ENCODE measurements at places on chromosomes 7 and 10.

DNA sequence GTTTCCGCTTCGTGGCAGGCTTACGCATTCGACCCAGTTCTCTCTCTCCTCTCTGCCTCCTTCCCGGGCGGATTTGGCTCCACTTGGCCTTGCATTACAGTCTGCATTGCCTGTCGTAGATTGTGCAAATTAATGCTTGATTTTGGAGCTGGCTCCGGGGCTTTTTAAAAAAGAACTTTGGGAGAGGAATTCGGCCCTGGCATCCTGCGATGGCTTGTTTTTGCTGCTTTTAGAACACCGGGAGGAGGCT is 767 bp downstream of the EIF4EBP2 start:
- no peak for DNase-seq

- no peak for DNase-seq
Measured at GRCh38 chr10:121607310-121608055, 9.2 kb upstream of the FGFR2 start.

DNA sequence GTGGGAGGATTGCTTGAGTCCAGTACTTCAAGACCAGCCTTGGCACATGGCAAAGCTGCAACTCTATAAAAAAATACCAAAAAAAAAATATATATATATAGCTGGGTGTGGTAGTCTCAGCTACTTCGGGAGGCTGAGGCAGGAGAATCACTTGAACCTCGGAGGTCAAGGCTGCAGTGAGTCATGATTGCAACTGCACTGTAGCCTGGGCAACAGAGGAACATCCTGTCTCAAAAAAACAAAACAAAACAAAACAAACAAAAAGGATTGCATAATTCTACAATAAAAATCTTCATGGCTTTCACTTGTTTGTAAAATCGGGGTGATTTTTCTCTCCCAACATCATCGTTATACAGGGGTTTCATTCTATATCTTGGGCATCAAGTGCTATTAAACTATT is 35.1 kb downstream of the GUSB start:
- DNase-seq: no peak

DNA sequence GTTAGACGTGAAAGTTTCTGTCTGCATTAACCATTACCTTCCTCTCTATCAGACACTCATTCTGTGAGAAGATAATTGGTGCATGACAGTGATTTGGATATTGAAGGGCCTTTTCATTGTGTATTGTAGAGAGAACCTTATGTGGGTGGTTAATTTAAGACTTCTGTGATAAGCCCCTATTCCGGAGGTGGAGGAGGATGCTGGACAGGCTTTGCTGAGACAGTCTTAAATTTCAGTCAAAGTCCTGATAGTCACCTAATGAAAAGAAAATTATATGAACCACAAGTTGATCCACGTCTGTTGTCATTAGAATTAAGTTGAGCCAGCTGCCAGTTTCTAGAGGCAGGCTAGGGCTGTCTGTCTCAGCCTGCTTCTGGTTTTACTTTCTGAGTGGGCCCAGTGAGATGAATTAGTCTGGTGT is 62.9 kb downstream of the CELF2 start:
- DNase-seq: no peak

- DNase-seq: no peak
Measured at GRCh38 chr10:129932182-129932581, 31.9 kb downstream of the EBF3 start.

GRCh38 chr7:91082852-91083495 is 181.3 kb upstream of the FZD1 start:
- DNase-seq: no peak

Measured in CD4-positive, alpha-beta T cell treated with Interleukin-15 for 1 hour (primary cell).